ENCODE measurements at places on chromosomes 4 and X. TPM values are rescaled to one million over a fixed set of nuclear protein-coding genes. Genes with fewer than 3 reads are reported as not detected.
A peak's percentile ranks its signal among the peaks of the same experiment; 100 is the strongest.

DNA sequence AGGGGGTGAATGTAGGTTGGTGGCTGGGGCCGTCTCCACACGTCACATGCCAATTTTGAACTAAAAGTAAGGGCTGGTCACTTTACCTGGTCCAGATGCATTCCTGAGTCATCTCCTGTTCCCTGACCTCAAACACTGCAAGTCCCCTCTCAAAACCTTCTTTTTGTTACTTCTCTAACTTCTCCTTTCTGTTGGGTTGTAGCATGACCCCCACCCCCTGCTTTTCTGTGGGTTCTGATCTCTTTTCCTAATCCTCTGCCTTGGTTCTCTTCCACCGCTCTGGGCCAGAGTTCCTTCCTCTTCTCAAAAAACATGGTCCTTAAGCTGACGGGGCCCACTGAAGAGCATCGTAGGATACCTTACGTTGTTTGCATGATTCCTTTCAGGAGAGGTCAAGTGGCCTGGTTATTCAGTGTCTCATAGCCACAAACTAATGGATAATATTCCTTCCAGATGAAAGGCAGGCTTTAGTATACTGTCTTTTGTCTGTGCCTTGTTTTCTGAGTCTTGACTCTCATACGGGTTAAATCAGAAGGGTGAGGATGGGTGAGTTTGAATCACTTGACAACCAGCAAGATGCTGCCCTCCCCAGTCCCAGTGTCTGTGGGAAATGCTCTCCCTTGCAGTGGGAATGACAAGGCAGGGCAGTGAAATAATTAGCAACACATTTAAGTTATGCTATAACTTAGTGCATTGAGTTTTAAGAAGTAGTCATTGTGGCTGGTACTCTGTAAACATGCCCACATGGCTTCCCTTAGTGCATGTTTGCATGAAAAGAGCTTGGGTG is 15.1 kb downstream of the SMS start:
- DNase-seq, result no peak

- DNase-seq, result no peak
These were observed 31.3 kb upstream of the TEX13C start for GRCh38 chrX:125288343-125288742.

DNA sequence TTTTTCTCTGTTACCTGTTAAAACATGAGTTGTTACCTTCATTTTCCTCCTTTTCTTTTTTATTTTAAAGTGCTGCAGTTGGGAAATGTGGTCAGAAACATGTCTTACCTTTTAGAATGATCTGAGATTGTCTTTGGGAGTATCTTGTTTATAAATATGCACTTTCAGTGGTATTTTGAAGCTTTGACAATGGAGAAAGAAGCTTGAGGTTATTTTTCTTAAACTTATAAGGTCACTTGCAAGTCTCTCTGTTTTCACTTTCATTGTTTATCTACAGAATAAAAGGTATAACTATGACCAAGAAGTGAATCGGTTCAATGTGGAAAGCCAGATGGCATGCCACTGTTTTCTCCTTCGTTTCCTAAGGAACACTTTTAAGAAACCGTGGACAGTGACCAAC is 167.5 kb upstream of the SLC7A11 start:
- DNase-seq, result no peak

Gene POLN
- polyA plus RNA-seq, result 3.0 TPM

Gene EGF
- 3.9 TPM for polyA plus RNA-seq

Gene MUC7
- polyA plus RNA-seq, result 0.08 TPM

- DNase-seq, result no peak
These were observed 343.3 kb upstream of the RPS6KA3 start for GRCh38 chrX:20609916-20610415.

Gene MAOA
- 21.7 TPM for polyA plus RNA-seq

DNA sequence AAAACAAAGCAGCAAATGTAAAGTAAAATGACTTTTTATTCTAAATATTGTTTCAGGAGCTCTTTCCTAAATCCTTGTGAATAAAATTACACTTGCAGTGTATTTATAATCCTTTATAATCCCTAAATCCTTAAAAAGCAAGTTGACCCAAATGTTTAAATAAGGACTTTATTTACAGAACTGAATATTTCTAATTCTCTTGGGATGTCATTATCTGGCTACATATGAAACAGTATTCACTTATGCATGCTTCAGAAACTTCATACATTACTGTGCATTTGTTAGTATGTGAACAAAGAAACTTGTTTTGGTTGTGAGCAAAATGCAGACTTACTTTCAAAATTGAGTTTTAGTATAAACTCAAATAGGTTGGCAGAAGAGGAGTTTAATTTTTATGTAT is 49.2 kb downstream of the PTTG2 start:
- no peak for DNase-seq

DNA sequence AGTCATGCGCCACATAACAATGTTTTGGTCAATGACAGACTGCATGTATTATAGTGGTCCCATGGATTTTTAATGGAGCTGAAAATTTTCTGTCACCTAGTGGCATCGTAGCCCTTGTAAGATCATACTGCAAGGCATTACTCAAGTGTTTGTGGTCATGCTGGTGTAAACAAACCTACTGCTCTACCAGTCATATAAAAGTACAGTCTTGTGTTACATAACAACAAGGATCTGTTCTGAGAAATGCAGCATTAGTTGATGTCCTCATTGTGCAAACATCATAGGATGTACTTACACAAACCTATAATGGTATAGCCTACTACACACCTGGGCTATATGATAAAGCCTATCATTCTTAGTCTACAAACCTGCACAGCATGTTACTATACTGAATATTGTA is 34.6 kb downstream of the COX18 start:
- no peak for DNase-seq

Gene GLOD5
- 1.8 TPM for polyA plus RNA-seq

DNA sequence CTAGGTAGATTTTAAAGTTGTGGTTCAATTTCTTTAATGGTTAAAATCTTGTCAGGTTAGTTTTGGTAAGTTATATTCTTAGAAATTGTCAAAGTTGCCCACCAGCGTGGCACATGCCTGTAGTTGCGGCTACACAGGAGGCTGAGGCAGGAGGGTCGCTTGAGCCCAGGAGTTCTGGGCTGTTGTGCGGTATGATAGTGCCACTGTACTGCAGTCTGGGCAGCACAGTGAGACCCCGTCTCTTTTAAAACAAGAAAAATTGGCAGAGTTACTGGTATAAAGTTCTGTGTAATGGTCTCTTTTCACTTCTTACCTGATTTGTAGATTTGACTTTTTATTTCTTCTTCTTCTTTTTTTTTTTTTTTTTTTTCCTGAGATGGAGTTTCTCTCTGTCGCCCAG is 64.4 kb downstream of the FAM193A start:
- DNase-seq, result no peak

DNA sequence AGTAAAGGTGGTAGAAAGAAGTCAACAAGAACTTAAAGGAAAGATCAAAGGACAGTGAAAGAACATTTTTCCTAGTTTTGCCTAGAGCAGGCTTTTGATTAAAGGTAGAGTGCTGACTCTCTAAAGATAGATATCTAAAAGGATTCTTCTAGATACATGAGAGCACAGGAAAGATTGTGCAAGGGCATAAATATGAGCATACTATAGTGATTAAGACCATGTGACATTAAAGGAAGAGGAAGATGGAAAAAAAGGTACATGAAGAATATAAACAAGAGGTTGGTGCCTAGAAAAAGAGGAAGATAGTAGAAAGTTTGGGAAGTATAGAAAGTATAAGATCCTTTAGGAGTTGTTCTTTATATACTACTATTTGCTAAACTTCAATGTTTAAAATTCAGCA is 26.1 kb upstream of the TET2 start:
- no peak for DNase-seq

Gene PTTG2
- polyA plus RNA-seq, result not detected

DNA sequence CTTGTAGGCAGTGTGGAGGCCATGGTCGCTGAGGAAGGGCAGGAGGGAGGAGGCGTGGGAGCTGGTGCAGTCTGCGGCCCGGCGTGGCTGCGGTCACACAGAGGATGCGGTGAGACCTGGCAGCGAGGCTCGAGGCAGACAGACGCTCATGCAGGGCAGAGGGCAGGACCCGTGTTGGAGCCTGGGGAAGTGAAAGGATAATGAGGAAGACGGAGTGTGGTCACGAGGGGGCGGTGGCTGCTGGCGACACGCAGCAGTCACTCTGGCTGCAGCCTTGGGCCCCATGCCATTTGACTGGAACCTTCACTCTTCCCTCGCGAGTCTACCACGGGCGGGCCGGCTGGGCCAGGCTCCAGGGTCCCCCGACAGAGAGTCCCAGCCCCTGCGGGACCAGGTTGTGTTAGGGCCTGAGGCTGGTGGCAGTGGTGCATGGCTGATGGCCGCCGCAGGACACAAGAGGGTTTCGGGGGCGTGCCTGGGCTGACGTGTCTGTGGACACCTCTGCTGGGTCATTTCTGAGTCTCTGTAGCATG is 68.8 kb upstream of the HGFAC start:
- DNase-seq, result no peak

- DNase-seq, result peak; percentile 24
These were observed 63.7 kb downstream of the ADAMTS3 start for GRCh38 chr4:72505314-72505744.

DNA sequence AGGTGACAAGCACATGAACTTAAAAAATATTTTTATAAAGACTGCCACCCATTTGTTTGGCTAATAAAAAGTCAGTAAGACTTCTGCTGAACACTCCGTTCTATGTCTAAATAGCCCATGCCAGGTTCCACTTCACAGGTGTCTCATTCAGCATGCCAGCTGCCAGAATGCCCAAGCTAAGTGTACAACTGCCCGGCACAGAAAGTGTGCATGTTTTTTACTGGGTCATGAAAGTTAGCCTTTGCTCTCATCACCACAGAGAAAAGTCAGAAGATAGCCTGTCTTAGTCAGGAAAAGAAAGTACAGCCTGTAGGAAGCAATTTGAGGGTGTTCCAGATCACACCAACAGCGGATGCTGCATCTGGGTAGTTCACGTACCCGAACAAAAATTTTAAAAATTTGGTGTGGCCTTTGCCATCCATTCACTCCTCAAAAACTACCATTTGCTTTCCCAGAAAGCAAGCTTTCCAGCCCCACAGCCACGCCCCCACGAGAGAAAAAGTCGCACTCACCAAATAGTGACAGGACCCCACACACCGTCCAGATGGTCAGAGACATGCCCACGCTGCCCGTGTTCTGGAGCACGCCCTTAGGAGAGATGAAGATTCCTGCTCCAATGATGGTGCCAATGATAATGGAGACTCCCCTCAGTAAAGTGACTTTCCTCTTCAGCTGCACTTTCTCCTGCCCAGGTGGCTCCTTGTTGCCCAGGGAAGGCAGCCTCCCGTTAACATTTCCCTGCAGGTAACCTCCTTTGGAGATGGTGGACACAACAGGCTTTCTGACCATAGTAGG is 671 bp downstream of the SLC7A11 start:
- DNase-seq, result no peak

DNA sequence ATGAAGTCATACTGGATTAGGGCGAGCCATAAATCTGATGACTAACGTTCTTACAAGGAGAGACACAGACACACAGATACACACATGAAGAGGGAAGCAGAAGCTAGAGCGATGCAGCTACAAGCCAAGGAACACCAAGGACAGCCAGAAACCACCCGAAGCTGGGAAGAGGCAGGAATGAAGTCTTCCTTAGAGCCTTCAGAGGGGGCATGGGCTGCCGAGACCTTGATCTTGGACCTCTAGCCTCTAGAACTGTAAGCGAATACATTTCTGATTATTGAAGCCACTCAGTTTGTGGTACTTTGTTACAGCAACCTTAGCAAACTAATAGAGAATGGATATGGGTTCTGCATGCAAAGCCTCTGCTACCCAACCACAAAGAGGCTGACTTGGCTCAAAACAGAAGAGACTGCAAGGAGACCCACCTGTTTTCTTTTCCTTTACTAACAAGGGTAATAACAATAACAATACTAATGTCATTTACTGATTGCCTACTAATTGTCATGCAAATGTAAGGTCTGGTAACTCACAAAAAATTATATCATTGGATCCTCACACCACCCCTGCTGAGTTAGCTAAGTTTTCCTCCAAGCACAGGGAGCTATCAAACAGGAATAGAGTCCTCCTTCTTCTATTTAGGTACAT is 10.1 kb upstream of the LDB2 start:
- DNase-seq, result no peak

Gene MFAP3L
- 21.1 TPM for polyA plus RNA-seq

DNA sequence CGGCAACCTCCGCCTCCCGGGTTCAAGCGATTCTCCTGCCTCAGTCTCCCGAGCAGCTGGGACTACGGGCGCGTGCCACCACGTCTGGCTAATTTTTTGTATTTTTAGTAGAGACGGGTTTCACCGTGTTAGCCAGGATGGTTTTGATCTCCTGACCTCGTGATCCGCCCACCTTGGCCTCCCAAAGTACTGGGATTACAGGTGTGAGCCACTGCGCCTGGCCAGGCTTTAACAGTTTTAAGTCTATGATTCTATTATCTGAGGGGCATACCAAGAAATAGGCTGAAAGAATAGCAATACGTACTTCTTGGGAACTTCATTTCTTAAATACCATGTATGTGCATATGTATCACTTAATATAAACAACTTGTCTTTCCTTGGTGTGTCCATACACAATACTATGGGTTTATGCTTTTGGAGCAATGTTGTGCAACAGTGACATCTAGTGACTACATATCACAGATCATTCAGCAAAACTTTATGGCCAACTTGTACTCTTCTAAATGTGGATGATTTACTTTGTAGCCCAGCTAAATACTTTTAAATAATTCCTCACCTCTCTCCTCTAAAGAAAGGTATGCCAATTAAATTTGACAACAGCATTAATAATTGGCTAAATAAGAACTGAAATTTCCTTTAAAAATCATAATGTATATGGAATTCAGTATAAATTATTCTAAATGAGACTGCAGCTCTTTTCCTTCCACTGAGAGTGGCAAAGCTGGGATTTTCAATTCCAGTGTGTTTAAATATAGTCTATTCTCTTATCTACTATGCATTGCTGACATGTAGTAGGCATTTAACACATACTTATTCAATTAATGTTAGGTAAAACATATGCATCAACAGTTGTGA is 10.4 kb downstream of the SLC9B1 start:
- DNase-seq, result peak; percentile 51

DNA sequence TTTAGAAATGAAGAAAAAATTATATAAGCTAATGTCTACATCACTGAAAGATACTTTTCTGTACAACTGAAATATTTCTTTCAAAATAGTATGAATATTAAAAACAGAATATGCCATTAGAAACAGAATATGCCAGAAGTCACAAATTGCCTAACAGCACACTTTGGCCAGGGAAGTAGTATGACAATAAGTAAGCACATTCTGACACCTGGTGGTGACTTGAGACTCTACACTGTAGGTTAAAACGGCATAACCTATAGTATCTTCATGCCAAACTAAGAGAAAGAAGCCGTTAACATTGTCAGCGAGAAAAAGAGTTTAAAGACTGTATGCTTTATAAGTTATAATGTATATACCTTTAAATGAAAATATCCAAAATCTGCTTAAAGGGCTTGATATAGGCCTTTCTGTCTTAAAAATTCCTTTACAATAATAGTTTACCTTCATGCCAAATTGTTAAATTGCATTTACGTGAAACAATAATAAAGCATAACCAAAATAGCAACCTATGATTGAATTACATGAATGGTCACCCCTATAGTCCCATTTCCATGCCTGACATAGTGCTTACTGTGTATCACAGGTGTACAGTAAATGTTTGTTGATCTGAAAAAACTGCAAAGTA is 32.8 kb downstream of the FAM13A start:
- peak; percentile 60 for DNase-seq
